Erythroblast (primary cell): ENCODE measurements at places on chromosomes 13 and 19.
A peak's percentile ranks its signal among the peaks of the same experiment; 100 is the strongest.

GRCh38 chr13:41655997-41656396, 198.6 kb downstream of the RGCC start:
- DNase-seq, result no peak

DNA sequence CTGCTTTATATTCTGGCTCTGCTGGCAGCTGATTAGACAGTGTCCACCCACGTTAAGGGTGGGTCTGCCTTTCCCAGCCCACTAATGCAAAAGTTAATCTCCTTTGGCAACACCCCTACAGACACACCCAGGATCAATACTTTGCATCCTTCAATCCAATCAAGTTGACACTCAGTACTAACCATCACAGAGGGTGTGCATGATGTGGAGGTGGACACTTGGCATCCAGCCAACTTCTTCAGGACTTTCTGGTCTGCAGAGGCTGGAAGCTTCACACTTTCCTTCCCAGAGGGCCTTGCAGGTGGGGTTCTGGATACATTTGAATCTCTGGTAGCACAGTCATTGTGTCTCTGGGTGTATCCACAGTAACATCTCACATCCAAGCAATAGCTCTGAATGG, 18.9 kb upstream of the IGFL1 start:
- peak; percentile 45 for DNase-seq

- DNase-seq, result no peak
Measured at GRCh38 chr13:44755872-44756271, 179.7 kb upstream of the TSC22D1 start.

GRCh38 chr13:37410316-37410715, 188.3 kb downstream of the POSTN start:
- DNase-seq, result no peak

DNA sequence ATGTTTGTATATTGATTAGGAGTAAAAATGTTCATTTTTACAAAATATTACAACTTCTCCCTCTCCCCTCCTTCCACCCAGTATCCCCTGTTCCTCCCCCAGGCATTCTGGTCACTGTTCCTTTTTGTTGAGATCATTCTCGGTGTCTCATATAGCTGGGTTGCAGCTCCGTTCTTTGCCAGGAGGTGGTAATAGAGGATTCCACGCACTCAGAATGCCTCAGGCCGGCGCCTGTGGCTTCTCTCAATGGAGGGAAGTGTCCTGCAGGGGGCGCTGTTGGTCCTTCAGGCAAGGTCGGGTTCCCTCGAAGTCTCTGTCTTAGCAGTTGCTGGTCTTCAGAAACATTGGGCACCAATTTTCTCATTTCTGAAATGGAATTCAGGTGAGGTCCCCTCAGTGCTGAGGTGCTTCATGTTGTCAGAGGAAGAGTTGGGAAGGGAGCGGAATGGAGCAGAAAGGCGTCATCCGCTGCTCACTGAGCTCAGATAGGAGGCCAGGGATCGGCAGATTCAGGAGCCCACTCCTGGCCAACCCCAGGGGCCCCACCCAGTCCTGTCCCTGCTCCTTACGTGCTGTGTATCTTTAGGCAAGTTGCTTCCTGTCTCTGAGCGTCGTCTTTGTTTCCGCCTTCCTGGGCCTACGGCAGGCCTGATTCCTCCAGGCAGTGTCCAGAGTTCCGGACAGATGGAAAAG, 10.3 kb upstream of the GARIN5A start:
- peak; percentile 84 for DNase-seq

DNA sequence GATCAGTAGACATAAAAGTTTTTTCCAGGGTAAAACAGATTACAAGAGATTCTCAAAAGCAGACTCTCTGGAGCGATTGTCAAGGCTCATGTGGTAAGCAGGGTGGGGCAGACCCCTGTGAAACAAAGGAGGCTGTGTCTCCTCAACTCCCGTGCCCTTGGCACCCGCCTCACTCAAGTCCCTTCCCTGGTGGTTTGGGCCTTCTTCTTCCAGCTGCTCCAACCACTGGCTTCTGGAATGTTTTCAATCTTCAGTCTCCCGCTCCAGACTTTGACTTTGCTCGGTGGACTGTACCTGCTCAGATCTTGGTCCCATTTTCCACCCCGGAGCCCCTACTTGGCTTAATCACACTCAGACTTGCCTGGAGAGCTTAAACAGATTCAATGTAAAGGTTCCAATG, 74.8 kb upstream of the STK24 start:
- no peak for DNase-seq

DNA sequence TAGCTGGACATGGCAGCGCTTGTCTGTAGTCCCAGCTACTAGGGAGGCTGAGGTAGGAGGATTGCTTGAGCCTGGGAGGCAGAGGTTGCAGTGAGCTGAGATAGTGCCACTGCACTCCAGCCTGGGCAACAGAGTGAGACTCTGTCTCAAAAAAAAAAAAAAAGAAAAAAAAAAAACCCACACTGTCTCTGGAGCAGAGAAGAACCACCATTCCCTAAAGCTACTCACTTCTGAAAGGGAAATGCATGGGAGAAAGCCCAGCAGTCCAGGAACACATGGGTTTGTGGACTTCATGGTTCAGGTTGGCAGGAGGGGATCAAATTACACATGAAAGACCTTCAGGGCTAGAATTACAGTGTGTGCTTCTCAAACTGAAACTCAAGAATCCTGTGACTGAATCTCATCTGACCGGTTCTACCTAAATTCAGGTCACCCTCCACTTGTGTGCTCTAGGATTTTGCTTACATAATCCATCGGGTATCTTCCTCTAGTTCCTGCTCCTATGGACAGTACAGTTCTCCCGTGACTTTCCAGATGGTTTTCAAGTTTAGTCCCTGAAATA, 30.2 kb upstream of the CPB2 start:
- DNase-seq, result no peak

- no peak for DNase-seq
Measured at GRCh38 chr19:48806518-48806817, 4.4 kb downstream of the BCAT2 start.

GRCh38 chr19:39416152-39417120, 4.0 kb downstream of the PLEKHG2 start:
- DNase-seq, result no peak

DNA sequence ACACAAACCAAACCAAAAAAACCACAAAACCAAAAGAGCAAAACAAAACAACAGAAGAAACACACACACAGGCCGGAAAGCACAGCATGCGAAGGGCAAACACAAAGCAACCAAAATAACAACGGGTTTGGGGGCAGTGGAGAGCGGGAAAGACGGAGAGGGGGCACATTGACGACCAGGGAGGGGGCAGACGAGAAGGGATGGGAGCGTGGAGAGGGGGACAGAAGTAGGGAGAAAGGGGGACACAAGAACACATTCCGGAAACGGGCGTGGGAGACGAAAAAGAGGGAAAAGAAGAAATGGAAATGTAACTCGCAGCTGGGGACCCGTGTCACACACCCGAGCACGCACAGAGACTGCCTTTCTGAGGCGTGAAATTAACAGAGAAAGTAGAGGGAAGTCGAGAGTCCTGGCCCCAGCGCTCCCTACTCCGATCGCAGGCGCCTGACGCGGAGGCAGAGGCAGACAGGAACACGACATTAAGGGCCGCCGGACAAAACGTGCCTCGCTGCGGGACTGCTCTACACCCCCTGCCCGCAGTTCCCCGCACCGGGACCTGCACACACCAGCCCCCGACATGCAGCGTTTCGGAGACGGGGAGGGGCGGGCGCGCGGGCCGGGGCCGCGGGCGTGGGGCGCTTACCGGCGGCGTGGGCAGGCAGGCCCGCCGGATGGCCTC, 652 bp downstream of the POU4F1 start:
- DNase-seq, result peak; percentile 54

- DNase-seq, result no peak
Measured at GRCh38 chr19:3618811-3619630, 7.6 kb downstream of the CACTIN start.

GRCh38 chr13:85710545-85710944, 88.7 kb downstream of the SLITRK6 start:
- DNase-seq, result no peak

- no peak for DNase-seq
Measured at GRCh38 chr13:62933809-62934208, 1518.2 kb upstream of the PCDH20 start.

DNA sequence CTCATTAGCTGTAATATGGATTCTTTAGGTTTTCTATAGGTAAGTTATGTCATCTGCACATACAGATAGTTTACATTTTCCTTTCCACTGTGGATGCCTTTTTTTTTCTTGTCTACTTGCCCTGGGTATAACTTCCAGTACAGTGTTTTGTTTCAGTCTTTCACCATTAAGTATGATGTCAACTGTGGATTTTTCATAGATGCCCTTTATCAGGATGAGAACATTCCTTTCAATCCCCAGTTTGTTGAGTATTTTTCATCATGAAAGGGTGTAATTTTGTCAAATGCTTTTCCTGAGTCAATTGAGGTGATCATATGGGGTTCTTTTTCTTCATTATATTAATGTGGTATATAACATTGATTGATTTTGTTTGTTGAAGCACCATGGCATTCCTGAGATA, 43.6 kb upstream of the SACS start:
- no peak for DNase-seq

- DNase-seq, result no peak
Measured at GRCh38 chr13:52905701-52906100, 57.3 kb upstream of the PCDH8 start.

GRCh38 chr19:42965176-42965575, 28.2 kb upstream of the PSG7 start:
- no peak for DNase-seq

DNA sequence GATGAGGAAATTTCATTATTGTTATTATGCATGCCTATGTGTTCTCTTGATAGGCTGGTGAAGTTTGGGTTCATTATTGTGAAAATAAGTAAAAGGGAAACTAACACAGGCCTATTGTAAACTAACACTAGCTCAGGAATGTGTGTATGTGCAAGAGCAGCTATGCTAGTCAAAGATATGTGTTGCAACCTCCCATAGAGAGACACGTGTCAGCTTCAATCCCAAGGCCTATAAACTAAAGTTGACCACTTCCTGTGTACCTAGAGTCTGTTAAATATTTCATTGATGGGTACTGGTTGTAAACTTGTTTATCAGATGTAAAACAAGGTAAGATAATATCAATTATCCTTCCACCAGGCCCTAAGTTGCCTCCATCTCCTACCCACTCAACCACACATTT, 44.7 kb upstream of the ZNF30 start:
- DNase-seq, result no peak

DNA sequence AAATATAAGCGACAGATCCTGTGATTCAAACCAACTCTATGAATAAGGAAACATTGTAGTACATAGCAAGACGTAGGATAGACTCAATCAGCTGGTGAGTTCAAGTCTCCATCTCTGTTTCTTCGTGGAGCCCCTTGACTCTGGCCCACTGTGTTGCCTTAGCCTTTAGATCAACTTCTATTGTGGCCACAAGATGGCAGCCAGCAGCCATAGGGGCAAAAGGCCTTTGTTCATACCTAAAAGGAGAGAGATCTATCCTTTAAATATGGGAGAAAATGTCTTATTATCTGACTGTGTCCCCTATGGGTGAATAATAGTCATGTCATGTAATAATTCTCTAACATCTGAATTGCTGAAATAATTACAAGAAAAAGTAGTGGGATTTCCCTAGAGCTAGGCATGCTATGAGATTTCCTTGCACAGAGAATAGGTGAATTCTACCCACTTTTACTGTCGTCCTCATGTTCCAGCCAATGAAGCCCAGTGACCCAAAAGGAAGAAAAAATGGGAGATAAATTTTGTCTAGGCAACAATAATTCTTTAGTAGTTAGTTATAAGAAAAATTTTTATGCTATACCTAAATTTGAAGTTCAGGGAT, 129.4 kb downstream of the PCDH20 start:
- DNase-seq, result no peak

- no peak for DNase-seq
Measured at GRCh38 chr13:29164116-29164515, 344.0 kb downstream of the MTUS2 start.

GRCh38 chr19:32223595-32224370, 121.6 kb upstream of the ZNF507 start:
- DNase-seq, result no peak

GRCh38 chr19:28234637-28235036, 978.3 kb downstream of the UQCRFS1 start:
- DNase-seq, result no peak

DNA sequence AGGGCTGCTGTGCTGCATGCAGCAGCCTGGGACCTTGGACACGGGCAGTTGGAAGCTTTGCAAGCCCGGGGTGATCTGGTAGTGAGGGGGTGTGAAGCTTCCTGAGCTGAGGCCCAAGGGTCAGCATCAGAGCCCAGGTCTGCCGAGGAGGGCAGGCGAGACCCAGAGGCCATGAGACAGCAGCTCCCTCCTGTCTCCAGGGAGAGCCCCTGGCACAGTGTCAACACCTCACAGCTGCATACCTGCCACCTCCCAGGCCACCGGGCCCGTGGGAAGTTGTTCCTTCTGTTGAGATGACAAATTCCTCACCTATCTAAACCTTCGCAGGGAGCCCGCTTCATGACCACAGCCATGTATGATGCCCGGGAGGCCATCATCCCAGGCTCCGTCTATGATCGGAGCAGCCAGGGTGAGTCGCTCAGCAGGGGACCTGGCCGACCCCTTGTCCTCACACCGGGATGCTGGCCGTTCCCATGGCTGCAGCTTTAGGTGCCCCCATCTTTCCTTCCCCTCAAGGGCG, 32.1 kb downstream of the CERS1 start:
- DNase-seq, result no peak

DNA sequence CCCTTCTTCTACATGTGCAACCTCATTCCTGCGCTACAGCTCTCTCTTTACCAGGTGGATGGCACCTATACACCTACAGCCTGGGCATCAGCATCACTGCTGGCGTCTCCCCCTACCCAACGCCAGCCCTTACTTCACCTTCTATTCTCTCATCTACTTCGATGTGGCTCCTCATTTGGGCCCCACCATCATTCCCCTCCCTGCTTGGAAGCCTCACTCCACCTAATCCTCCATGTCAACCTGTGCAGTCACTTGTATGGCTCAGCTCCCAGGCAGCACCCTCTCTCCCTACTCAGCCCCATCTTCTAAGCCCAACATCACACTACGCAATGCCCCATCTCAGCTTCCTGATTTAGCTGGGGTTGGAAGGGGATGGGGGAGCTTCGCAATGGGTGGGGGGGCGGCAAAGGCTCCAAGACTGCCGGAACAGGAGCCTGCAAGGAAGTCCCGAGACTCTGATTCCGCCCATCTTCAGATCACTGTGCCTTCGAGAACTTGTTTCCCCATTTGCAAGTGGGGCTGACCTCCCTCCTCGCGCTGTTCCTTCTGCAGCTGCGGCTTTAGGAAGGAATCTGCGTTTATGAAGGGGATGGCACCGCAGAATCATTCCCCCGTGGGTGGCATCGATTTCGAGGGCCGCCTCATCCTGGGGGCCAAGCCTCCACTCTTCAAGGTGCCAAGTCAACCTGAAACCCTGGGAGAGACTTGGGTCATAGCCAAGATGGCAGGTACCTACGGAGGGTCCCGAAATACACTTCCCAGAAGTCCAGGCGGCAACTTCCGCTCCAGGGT, 913 bp downstream of the MZF1 start:
- no peak for DNase-seq

DNA sequence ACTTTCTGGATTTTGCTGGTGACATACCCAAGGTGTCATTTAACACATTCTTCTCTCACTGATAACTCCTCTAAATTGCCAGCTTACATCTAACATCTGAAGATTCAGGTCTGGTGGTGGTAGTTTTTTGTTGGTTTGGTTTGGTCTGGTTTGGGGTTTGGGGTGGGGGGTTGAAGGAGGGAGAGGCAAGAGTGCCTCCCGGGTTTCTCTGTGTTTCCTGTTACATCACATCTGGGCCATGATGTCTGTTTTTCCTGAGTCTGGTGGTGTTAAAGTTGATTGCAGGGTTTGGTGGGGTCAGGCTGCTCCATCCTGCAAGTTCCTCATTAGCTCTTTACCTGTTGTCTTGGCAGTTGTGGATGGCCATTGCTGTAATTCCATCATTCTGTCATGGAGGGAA, 155.8 kb upstream of the UBL3 start:
- no peak for DNase-seq
